T-helper 9 cell (primary cell): ENCODE measurements at places on chromosomes 3 and 15.
A peak's percentile ranks its signal among the peaks of the same experiment; 100 is the strongest.

- DNase-seq, result no peak
Observed at GRCh38 chr3:16538507-16538906, 25.0 kb upstream of the RFTN1 start.

DNA sequence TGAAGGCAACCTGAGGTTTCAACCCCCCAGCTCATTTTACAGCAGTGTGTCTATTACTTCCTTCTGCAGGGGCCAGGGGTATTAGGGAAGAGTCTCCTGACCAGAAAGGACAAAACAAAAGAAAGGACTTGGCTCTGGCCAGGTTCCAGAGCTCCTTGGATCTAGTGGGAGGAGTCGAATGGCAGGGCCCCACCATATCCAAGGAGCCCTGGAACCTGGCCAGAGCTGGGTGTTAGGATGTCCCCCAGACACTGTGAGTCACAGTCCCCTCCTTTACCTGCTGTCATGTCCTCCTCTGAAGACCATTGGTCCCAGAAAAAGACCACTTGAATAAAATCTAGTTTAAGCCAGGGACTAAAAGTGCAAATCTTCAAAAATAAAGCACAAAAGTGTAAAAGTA is 113.2 kb downstream of the EEFSEC start:
- DNase-seq, result no peak

DNA sequence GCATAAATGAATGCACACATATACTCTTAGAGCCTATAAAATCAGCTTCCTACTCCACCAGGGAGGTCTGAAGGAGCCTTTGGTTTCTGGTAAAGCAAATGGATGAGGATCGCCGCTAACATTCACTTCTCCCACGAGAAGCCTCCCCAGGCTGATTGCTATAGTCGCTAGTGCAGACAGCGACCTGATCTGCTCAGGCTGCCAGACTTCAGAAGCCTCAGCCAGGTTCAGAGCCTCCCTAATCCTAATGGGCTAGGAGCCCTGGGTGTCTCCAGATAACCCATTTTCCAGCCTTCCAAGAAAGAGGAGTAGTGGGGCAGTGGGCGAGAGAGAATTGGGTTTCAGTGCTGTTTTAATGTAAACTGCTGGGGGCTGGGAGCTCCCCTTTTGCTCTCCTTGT is 35.4 kb downstream of the TPM1 start:
- DNase-seq, result no peak

DNA sequence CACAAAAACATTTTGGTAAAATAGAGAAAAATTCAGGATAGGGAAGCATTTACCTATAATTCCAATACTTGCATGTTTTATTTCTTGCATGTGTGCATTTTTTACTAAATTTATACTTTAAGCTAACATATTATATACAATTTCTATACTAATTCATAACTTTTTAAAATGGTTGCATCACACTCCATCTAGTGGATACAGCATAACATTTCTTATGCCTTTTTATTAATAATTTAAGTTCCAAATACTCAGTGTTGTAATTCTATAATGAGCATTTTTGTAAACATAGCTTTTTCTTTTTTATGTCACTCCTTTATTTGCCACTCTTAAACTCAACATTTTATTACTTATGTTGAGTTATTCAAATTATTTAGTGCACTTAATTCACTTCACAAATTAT is 477.7 kb downstream of the ZBBX start:
- DNase-seq, result no peak

- no peak for DNase-seq
Observed at GRCh38 chr15:78077871-78078210, 330 bp upstream of the TBC1D2B start.

- DNase-seq, result no peak
Observed at GRCh38 chr3:153463895-153464294, 301.9 kb downstream of the RAP2B start.

DNA sequence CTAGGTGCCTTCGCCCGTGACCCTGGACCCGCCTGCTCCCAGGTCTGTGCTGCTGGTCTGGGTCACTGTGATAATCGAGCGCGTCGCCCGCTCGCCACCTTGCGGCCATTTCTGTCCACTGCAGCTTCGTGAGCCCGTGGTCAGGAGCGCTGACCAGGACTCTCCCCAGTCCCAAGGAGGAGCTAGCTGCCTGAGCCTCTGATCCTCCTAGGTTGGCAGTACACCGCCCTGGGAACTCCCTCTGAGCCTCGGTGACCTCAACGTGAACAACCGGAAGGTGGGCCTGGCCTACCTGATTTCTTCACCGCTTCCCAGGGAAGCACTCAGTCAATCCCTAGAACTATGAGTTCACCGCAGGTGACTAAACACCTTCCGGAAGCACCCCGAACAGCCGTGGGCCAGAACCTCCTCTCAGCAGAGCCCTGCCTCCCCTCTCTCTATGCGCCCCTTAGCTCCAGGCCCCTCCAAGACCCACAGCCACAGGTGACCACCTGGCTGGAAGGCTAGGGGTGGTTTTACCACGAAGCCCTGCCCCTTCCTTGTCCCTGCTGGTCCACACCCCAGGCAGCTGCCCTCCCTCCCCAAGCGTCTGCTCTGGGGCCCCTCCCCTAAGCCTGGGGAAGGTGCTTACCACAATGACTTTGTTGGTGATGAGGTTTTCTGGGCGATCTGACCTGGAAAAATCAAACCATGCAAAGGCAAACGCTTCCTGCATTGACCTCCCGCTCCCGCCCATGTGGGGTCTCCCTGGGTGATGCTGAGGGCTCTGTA is 9.7 kb downstream of the PLA2G4D start:
- DNase-seq, result peak; percentile 41

DNA sequence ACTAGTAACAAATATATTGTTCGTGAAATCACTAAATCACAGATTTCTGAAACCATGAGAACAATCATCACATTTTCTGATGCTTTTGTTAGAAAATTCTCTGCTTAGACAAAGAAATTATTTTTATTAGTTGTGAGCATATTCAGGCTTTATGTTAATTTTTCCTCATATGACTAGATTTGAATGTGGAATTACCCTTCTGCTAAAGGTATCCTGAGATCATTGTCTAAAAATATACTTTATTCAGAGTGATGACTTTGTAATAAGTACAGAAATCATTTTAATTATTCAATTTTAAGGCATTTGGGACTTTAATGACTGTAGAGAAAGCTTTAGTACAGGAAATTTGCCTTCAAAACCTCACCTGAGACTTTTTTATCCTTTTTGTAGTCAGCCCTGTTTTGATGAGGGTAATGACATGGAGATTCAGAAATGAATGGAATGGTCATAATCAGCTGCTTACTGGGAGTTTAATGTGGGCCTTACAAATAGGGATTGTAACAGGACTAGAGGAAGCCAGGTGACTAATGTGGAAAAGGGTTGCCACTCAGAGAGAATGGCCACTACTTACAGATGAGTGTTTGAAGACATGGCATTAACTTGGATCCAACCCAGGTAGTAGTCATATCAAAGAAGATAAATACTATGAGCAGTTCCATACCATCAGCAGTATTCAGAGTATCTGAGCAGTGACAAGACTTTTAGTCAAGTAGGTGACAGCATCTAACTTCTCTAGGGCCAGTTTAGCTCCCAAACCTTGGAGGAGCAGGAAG is 148.3 kb downstream of the MBNL1 start:
- no peak for DNase-seq

- DNase-seq, result peak; percentile 47
Observed at GRCh38 chr15:70559265-70560239, 203.8 kb downstream of the UACA start.

DNA sequence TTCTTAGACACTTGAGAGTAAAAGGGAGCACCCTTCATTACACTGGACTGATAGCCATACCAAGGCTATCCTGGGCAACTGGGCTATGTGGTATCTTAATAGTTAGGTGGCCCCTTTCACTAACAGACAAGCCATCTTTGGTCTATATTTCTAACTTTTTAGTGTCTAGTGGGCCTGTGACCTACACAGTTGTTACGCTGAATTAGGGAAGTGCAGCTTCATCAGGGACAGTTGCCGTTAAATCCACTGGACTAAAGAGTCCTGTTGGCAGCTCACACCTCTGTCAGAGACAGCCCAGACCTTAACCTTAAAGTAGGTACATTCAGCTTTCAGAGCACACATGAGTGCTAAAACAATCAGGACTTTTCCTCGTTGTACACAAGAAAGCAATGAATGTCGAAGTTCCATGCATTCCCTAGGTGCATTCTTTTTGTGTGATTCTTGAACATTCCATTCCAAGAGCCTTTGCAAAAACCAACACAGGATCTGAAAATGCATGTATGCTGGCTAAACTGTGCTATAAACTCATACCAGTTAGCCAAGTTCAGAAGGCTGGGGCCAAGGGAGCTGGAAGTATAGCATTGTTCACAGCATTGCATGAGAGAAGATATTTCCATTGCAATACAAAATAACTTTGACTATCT is 230.2 kb upstream of the EIF1B start:
- no peak for DNase-seq

GRCh38 chr3:101379658-101380376 is 59.4 kb upstream of the IMPG2 start:
- DNase-seq, result no peak

- DNase-seq, result no peak
Observed at GRCh38 chr3:99633887-99634558, 4.4 kb upstream of the COL8A1 start.

DNA sequence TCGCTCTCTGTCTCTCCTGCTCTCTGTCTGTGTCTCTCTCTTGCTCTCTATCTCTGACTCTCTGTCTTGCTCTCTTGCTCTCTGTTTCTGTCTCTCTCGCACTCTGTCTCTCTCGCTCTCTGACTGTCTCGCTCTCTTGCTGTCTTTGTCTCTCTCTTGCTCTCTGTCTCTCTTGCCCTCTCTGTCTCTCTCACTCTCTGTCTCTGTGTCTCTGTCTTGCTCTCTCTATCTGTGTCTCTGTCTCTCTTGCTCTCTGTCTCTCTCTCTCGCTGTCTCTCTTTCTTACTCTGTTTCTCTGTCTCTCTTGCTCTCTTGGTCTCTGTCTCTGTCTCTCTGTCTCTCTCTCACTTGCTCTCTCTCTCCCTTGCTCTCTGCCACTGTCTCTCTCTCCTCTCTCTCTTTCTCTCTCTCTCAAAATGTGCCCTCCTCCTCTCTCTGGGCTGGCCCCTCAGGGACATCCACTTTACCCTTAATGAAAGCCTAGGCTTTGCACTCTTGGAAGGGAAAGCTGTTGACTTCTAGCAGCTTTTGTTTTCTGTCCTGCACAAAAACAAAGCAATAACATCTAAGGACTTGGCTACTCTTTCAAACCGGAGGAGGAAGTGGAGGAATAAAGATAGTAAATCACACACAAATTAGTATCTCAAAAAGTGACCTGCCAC is 73.9 kb upstream of the NR2E3 start:
- DNase-seq, result no peak

DNA sequence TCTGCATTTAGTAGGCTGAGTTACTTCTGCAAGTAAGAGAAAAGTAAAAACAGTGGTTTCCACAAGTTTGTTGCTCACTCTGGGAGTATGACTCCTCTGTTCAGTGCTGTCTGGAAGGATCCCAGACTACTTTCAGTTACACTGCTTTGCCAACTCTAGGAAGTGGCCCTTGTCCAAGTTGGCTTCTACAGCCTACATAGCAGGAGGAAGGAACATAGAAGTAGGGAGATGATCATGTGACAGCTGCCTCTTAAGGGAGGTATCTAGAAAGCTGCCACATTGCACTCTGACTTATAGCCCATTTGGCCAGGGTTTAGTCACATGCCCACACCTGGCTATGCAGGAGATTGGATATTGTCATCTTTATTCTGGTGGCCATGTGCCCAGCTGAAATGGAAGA is 298.1 kb downstream of the NSUN3 start:
- no peak for DNase-seq

DNA sequence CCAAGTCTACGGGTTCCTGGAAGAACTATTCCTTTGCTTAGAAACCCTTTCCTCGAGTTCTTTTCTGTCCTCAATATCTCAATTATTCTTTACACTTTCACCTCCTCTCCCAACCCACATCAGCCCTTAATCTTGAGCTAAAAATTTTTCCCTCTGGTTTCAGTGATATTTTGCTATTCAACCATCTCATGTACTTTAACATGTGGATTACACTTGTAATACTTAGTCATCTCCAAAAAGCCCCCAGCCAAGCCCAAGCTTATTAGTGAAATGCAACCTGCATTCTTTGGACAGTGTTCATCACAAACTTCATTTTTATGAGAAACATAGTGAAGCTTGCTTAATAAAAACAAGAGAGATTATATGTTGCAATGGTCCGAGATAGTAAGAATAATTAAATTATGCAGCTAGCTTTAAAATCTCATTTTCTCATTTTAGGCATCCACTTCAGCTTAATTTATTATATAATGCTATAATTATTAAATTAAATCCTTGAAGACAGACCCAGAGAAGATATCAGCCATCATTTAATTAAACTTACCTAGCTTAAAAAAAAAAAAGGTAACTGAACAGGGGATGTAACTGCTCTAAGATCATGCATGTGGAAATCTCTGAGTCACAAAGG is 534.5 kb upstream of the TBL1XR1 start:
- no peak for DNase-seq

DNA sequence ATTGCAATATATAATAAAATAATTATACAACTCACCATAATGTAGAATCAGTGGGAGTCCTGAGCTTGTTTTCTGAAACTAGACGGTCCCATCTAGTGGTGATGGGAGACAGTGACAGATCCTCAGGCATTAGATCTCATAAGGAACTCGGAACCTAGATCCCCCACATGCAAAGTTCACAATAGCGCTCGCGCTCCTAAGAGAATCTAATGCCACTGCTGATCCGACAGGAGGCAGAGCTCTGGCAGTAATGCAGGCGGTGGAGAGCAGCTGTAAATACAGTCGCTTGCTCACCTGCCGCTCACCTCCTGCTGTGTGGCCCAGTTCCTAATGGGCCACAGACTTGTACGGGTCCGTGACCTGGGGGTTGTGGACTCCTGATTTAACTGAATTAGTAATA is 87.8 kb downstream of the P3H2 start:
- DNase-seq, result no peak

DNA sequence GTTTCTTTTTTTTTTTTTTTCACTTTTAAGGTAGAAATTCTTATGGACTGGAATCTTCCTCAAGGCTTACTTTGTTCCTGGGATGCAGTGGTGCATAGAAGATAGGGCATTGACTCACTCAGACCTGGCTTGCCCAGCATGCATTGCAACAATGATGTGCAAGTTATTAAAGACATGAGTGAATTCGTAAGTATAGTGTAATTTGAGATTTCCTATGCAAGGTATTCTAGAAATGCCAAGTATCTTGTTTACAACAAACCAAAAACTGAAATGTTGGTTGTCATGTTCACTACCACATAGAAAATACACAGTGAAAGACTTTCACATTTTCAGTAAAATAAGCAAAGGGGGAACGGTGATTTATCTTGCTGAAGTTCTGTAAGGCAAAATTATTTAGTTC is 56.5 kb upstream of the FNDC3B start:
- DNase-seq, result no peak

- DNase-seq, result no peak
Observed at GRCh38 chr3:160665784-160666526, 11.0 kb upstream of the ARL14 start.
